ENCODE measurements at places on chromosomes 16 and 17.

GRCh38 chr16:15539197-15539596 lies 103.8 kb downstream of the MARF1 start:
- no peak for DNase-seq

GRCh38 chr17:46818316-46818928 lies at the start of gene WNT3:
WNT3 (minus strand) TSS chr17:46818692; CDS start chr17:46818597, 95 bp downstream.
- DNase-seq: no peak

GRCh38 chr17:59651346-59651745 lies 31.7 kb downstream of the CLTC start:
- DNase-seq: no peak

DNA sequence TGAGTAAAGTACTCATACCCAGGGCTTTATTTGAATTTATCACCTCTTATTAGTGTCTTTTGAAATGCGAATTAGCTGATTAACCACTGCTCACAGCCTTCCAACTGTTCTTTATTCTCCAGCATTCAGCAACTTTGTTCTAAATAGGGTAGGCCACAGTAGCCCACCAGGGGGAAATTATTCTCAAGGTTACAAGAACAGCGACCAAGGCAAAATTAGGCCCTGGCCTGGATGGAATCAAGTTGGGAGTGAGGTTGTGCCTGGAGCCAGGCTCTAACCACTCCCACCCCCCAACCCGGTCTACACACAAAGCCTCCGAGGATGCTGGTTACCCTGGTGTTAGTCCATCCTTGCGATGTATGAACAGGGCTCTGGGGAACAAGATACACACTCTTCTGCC lies 245.5 kb downstream of the STX8 start:
- no peak for DNase-seq

GRCh38 chr17:82407255-82407654 lies 10.9 kb upstream of the HEXD start:
- DNase-seq: no peak
